ENCODE measurements at places on chromosomes 3 and 15.

DNA sequence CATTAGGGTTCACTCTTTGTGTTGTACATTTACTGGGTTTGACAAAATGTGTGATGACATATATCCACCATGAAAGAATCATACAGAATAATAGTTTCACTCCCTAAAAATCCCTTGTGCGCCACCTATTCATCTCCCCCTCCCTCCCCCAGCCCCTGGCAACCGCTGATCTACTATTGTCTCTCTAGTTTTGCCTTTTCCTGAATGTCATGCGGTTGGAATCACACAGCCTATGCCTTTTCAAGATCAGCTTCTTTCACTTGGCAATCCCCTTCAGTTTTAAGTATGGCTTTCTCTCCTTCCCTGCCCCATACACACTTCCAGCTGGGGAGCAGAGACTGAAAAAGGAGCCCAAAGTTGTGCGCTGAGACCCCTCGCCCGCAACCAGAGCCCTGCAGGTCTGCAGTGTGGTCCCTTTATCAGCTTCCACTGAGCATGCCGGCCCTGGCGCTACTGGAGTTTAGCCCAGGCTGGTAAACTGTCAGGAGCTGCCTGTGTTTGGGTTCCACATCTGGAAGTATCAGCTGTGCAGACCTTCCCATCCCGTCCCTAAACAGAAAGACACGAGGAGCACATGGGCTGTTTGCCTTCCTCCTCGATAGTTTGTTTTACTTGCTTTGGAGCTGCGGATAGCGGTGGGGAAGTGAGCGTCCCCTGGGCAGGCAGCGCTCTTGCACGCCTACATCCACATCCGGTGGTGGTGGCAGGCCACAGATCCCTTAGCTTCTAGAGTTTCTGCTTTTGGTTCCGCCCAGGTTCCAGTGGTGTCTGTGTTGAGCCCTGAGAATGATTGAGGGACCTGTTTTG is 12.3 kb downstream of the BOC start:
- DNase-seq: no peak

GRCh38 chr3:111588527-111588926 is 6.6 kb downstream of the ZBED2 start:
- no peak for DNase-seq

GRCh38 chr3:141313093-141313683 is 55.1 kb upstream of the ZBTB38 start:
- no peak for DNase-seq

DNA sequence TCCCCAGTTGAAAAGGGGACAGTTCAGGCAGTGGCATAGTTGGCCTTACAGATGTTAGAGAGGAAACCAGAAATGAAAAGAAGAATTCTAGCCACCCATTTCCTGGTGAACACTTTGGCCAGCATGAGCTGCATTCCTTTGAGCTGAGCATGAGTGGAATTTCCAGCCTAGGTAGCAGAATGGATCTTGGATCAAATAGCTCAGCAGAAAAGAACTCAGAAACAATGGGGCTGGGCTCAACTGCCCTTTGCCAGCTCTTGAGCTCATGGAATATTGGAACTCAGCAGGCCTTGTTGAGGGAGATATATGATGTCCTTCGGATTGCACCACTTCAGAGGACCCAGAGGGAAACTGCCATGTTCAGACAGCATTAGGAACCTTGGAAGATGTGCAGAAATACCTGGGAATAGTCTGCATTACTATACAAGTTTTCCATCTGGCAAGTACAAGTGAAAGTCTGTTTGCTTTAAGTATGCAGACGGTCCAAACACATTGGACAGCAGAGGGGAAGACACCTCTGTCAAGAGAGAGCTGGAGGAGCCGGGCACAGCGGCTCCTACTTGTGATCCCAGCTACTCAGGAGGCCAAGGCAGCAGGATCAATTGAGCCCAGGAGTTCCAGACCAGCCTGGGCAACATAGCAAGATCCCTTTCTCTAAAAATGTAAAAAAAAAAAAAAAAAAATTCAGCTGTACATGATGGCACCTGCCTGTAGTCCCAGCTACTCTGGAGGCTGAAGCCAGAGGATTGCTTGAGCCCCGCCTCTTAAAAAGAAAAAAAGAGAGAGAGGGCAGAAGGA is 3.1 kb upstream of the CDV3 start:
- no peak for DNase-seq

- no peak for DNase-seq
Observed at GRCh38 chr3:136186344-136186743, 9.8 kb downstream of the MSL2 start.

GRCh38 chr3:190122198-190122771 is 1.6 kb upstream of the P3H2 start:
- no peak for DNase-seq
